ENCODE measurements at places on chromosomes 2 and 18.

GRCh38 chr2:58845011-58845410 is 603.9 kb upstream of the FANCL start:
- no peak for DNase-seq

DNA sequence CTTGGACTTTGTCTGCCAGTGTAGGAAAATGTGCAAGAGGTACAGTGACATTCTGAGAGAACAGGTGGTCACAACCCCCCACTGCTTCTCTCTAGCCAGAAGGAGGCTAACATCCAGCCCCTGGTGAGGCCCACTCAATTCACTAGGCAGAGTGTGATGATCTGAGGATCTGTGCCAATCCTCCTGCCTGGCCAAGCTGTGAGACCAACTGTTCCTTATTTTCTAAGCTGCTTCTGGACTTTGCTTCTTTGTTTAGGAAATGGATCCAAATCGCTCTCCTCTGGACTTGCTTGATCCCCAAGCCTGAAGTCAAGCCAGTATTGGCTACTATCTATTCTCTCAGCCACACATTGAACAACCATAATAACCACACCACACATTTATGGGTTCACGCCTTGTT is 202.8 kb downstream of the PIK3C3 start:
- no peak for DNase-seq

DNA sequence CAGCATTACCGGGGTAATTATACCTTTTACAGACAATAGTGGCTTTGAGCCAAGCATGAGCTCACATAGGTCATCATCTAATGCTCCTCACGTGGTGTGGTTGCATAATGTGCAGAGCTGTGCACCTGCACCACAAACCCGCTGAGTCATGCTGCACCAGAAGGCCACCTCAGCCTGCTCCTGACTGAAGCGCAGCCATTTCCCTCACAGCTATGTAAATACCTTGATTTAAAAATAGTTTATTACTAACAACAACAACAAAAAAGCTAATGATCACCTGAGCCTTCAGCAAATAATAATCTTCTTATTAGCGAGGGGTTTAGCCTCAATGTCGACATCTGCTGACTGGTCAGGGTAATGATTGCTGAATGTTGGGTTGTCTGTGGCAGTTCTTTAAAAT is 238.8 kb downstream of the MBD5 start:
- no peak for DNase-seq

DNA sequence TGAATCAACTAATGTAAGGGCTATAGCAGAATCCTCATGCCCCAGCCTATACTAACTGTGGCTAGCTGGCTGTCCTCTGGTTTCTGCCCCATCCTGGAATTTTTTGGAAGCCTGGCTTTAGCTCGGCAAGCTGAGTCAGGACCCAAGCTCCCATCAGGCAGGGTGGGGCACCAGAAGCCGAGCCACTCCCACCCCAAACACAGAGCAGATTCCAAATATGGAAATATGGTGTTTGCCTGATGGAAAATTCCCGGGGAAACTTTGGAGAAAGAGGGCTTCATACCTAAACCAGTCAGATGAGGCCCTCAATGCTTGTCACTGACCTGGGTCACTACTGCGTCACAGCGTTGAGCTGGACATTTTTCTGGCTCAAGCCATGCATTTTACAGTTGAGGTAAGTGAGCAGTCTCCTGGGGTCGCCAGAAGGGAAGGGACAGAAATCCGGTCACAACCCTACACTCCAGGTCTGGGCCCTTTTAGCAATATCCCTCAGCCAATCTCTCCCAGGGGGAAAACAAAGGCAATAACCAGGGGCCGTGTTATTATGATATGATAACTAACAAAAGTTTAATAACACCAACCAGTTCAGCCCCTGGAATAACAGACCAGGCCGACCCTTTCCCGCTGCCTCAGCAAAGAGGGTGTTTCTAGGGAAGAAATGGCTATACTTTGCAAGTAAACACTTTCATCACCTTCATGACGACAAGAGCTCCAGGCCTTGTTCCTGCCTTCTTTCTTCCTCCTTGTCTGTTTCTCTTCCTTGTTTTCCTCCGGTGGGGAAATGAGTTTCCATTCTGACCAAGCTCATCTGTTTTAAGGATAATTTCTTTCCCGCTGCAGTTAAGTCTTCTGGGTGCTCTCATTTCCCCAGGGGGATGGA is 37.7 kb downstream of the PSD4 start:
- no peak for DNase-seq

- DNase-seq: no peak
Observed at GRCh38 chr2:99403084-99403483, 65.9 kb downstream of the EIF5B start.

GRCh38 chr2:76197842-76198448 is 487.2 kb upstream of the GCFC2 start:
- DNase-seq: peak; percentile 92

GRCh38 chr2:46297546-46298271 is 502 bp downstream of the EPAS1 start:
- DNase-seq: peak; percentile 91

GRCh38 chr2:128269063-128269989 is 49.3 kb downstream of the HS6ST1 start:
- DNase-seq: peak; percentile 39

- DNase-seq: no peak
Observed at GRCh38 chr18:41860987-41861386, 94.0 kb upstream of the PIK3C3 start.

DNA sequence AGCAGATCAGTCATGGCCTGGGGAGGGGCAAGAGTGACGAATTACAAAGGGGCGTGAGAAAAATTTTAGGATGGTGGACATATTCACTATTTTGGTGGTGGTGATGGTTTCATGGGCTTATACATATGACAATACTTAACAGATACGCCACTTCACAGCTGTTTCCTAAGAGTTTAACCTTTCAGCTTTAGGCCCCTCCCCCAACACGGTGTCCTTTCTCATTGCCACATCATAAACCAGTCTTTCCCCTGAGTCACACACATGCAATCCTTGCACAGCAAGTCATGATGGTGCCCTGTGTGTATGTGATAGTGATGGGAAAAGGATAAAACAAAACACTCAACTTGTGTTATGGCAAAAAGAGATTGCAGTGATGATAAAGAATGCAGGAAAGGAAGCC is 47.6 kb upstream of the IL1R1 start:
- DNase-seq: no peak

DNA sequence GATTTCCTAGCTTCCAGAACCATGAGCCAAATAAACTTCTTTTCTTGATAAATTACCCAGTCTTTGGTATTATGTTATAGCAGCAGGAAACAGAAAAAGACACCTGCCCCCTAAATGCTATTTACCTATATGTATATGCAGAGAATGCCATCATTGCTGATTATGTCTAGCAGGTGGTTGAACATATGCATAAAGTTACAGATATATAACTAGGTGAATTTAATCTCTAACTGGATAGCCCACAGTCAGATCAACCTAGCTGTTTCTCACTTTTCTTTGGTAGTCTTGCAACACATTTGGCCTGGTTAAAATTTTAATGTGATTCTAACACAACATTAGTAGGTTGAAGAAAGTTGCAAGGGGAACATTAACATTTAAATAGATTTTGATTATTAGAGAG is 7.1 kb upstream of the CERS6 start:
- no peak for DNase-seq

DNA sequence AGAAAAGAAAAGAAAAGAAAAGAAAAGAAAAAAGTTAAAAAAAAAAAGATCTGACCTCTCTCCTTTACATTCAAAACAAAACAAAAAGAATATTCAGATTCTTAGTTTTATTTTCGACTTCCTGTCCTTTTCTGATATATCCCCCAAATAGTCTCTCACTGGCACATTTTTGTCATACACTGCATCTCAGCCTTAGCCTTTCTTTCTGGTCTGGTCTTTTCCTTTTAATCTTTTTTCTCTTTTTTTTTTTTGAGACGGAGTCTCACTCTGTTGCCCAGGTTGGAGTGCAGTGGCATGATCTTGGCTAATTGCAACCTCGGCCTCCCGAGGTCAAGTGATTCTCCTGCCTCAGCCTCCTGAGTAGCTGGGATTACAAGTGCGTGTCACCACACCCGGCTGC is 1.6 kb upstream of the RIOK3 start:
- DNase-seq: no peak

DNA sequence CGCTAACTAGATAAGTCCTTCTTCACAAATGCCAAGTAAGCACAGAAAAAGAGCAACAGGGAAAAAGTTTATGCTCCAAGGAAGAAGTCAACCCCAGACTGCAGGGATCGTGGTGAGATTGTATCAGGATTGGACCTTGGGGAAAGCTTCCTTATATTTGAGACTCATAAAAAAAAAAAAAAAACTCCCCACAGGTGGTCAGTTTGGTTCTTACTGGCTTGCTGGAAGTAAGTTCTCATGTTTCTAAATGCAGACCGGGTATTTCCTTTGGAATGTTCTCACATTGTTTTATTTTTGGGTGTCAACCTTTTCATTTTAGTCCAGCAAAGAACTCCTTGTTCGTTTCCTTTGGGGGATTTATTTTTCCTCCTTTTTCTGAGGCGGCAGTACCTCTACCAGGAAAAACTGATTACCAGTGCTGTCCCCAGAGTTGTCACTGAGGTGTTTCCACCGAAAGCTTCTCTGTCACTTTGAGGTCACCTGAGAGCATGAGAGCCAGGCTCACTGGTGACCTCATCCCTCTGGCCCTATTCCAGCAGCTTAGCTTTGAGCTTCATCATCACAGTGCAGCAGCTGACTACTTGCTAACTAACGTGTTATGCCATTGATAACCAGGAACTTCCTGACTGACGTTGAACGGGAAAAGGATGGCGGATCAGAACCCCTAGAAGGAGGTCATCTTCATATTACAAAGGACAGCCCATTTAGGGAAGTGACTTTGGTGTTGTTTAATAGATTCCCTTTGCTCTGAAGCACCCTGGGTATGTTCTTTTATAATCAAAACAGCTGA is 16.8 kb upstream of the ATP8B1 start:
- peak; percentile 50 for DNase-seq

DNA sequence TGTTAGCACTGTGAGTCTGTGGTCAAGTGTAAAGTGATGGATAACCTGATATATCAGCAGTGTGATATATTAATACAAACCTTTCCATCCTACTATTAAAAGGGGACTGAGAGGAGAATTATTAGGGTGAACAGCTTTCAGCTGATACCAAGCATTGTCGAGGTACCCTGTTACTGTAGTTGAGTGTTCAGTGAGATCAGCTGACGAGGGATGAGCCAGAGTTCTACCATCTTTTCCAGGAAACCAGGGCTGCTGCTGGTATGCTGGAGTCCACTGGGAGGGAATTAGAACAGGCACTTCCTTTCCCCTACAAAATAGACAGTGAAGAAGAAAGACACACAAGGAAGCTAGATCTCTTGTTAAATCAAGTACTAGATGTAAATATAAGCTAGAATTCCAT is 408 bp downstream of the IL18RAP start:
- no peak for DNase-seq

- no peak for DNase-seq
Observed at GRCh38 chr2:164706522-164706921, 85.2 kb upstream of the GRB14 start.

- no peak for DNase-seq
Observed at GRCh38 chr2:72998724-72999123, 72.8 kb downstream of the SFXN5 start.

- no peak for DNase-seq
Observed at GRCh38 chr2:226020176-226020575, 620.7 kb downstream of the NYAP2 start.

DNA sequence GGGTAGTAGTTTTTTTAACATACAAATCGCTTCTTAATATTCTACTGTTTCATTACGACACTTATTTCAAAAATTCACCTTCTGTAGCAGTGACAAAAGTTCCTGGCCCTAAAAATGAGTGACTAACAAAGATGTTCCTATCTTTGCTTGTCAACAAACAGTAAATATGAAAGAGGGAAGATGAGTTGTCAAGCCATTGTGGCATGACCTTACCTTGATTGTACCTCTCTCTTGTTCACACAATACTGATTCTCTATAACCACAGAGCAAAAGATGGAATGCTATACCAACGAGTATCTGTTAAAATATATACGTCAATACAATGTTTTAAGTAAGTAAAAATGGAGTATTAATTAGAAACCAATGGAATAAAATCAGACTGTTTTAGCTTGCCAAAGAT is 14.7 kb upstream of the GCG start:
- no peak for DNase-seq

DNA sequence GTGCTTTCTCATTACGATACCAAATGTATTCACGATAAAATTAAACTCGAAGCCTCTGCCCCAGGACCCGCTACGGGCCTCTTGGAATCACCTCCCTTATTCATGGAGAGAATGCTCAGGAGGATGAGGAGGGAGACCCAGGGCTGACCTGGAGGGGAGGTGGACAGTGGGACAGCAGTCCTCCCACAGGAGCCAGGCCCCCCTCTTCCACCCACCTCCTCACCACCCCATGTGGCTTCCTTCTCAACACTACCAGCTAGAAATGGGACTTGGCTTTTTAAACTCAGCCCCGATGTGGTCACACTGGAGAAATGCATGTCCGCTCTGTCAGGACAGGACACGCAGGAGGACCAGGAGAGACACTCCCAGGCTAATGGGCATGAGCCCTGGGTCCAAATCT is 147.9 kb upstream of the ID2 start:
- no peak for DNase-seq

- no peak for DNase-seq
Observed at GRCh38 chr18:245282-245847, 22.5 kb downstream of the THOC1 start.

GRCh38 chr2:221205103-221205673 is 366.9 kb downstream of the EPHA4 start:
- no peak for DNase-seq

GRCh38 chr2:124975224-124975623 is 950.1 kb downstream of the CNTNAP5 start:
- peak; percentile 60 for DNase-seq

DNA sequence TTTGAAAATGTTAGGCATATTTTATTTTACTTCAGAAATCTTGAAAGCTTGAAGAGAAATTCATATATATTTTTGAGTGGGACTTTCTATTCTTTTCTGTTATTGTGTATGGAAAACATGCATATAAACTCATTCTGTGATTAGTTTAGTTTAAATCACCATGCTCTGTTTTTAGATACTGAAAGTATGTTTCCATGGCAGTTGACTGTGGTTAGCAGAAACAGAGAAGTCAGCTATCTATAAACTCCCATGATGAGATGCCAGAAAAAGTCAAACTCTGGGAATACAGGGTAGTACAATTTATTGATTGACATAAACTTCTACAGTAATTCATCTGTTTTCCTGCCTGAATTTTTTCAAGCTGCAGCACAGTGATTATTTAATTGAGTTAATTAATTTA is 905.3 kb upstream of the VRK2 start:
- no peak for DNase-seq

DNA sequence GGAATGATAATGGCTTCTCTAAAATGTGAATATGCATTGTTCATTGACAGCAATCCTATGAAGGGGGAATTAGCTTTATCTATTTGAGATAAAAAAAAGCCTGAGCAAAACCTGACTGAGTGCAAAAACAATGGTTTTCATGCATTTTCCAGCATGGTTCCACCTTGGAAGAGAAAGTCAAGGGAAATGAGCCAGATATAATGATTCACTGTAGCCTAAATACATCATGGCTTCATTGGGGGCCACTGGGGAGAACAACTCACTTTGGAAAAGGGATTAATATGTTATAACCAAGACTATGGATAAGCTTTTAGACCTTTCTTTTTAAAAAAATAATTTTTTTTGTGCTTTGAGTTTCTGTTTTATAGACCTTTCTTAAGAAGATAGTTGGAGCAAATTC is 679.7 kb downstream of the NYAP2 start:
- no peak for DNase-seq

Data from endodermal cell (in vitro differentiated cells).